ENCODE measurements at places on chromosomes 4 and X.

DNA sequence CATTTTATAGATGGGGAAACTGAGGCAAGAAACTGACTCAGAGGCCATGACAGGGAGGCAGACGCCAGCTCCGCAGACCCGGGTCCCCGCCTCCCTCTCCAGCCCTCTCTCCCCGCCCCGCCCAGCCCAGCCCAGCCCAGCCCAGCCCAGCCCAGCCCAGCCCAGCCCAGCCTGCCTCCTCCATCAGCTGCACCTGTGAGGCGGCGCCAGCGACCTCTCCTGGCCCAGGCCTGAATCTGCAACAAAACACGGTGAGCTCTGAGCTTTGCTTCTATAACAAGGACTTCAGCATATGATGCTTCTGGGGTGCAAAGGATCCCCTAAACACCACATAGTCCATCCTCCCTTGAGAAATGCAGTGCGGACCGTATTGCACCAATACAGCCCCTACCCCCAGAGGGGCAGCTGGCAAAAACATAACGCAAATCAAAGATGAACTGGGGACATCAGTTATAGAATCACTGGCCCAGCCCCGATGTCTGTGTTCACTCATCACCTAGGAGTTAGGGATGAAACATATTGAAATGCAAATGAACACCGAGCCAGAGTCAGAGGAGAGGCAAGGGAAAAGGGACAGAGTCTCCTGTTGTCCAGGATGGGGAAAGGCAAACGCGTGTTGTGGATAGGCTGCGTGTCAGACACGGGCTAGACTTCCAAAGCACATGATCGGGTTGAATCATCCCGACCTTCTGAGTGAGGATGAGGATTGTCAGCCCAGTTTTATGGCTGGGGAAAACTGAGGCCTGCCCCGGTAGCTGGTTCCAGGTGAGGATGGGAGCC lies 216.1 kb upstream of the PSAPL1 start:
- DNase-seq: no peak

DNA sequence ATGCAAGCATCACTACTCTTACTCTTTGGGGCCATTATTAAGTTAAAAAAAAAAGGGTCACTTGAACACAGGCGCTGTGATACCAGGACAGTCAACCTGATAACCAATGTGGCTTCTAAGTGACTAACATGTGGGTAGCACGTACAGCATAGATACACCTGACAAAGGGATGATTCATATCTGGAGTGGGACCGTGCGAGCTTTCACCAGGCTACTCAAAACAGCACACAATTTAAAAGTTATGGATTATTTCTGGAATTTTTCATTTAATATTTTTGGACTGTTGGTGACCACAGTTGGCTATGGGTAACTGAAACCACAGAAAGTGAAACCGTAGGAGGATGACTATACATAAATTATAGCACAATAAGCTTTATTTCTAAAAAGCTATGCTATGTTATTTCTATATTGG lies 113.8 kb upstream of the STIM2 start:
- DNase-seq: no peak

GRCh38 chrX:79369871-79370270 lies 2.7 kb upstream of the ITM2A start:
- DNase-seq: no peak

DNA sequence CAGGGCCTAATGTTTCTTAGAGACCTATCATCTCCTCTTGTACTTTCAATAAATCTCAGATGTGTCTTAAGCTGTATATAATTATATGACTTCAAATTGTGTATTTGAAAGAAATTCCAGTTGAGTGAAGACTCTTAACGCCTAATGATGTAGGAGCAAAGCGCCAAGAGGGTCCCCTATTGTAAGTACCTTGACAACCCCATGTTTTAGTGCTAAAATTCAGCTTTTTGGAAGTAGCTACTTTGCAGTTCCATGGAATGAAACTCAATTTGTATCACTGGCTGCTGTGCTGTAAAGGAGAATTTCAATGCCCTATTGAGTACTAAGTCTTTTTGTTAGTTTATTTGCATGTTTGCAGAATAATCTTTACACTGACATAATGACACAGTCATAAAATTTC lies 1826.6 kb upstream of the AGA start:
- no peak for DNase-seq

DNA sequence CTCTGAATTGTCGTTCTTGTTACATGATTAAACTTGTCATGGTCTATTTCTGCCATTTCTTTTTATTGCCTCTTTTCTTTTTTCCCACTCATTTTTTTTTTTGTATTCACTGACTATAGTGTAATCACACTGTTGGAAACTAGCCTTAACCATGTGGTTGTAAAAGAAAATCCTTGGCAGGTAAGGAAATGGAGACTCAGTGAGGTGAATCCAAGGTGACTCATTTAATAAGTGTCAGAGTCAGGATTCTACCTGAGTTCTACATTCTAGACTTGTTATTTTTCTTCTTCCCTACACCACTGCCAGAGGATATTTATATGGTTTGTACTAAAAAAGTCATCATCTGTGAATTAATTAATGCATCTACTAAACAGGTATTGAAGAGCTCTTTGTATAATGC lies 152.2 kb downstream of the CBLL2 start:
- DNase-seq: no peak

DNA sequence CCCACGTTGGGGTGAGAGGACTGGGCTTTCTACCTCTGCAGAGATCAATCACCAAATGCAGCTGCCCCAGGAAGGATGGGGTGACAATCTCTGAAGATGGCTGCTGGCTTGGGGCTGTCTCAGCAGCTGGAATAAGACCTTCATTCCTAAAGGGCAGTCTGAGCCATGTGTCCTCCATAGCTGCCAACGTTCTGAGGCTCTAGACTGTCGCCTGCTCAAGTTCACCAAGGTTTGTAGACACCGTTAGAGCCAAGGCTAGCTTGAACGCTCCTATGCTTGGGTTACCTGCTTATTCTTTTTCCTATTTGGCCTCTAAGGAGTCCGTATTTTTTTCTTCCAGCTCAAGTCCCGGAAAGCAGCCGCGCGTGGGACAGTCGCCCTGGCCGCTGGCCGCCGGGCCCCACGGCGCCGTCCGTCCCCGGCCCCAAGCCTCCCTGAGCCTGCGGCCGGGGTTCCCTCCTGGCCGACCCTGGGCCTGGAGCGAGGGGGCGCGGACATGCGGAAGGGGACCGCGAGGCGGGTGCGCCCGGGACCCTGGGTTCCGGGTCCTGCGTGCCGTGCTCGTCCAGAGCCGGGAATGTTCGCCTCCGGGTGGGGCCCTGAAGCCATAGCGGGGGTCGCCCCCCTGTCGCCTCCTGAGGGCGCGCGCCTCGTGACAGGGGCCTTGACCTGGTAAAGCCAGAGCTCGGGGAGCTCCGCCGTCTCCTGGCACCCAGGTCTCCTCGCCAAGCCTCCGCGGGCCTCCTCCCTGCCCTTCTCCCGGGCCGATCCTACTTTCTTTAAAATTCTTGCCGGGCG lies 23.3 kb downstream of the MRFAP1 start:
- DNase-seq: no peak

DNA sequence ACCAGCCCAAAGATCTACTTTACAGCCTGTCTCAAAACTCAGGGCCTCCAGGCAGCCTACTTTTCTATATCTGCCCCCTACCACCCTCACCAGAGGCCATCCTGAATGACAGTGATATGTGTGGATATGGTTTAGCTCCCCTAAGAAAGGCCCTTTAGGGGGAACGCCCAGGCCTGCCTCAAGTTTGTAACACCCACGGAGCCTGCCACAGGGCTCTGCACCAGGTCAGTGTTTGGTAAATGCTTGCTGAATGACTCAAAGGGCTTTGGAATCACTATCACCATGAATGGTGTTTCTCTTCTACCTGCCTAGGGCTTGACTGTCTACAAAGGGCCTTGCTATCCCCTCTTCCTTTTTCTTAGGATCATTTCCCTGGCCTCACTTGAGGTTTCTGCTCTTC lies 11.3 kb upstream of the LONRF3 start:
- DNase-seq: no peak

GRCh38 chr4:41670982-41671381 lies 77.5 kb downstream of the PHOX2B start:
- DNase-seq: no peak
